SK-MEL-5 (cell line): ENCODE measurements at places on chromosomes 5 and 9. TPM values are rescaled to one million over a fixed set of nuclear protein-coding genes. Genes with fewer than 3 reads are reported as not detected.

- DNase-seq: no peak
Observed at GRCh38 chr5:179273073-179273435, 72.2 kb downstream of the ADAMTS2 start.

- DNase-seq: no peak
Observed at GRCh38 chr5:43941806-43942205, 338.8 kb downstream of the NNT start.

GRCh38 chr5:91188755-91189154, 194.4 kb downstream of the ARRDC3 start:
- DNase-seq: no peak

- DNase-seq: no peak
Observed at GRCh38 chr5:42813533-42813932, 1.8 kb upstream of the SELENOP start.

DNA sequence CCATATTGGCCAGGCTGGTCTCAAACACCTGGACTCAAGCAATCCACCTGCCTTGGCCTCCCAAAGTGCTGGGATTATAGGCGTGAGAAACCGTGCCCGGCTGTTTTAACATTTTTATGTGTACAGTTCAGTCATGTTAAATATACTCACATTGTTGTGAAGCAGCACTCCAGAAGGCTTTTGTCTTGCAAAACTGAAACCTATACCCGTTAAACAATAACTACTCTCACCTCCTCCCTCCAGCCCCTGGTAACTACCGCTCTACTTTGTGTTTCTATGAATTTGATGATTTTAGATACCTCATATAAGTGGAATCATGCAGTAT, 23.1 kb upstream of the SHB start:
- DNase-seq: no peak

- DNase-seq: no peak
Observed at GRCh38 chr9:121765021-121765950, 113.9 kb downstream of the DAB2IP start.

The CAAP1 gene
- not detected in 2 replicates for total RNA-seq

GRCh38 chr5:124871303-124871702, 124.9 kb upstream of the ZNF608 start:
- no peak for DNase-seq

The PCDHB9 gene
- total RNA-seq: 0.05 and 0.90 TPM in 2 replicates
